GF-D8 (cell line): ENCODE measurements at places on chromosomes 4 and X.

DNA sequence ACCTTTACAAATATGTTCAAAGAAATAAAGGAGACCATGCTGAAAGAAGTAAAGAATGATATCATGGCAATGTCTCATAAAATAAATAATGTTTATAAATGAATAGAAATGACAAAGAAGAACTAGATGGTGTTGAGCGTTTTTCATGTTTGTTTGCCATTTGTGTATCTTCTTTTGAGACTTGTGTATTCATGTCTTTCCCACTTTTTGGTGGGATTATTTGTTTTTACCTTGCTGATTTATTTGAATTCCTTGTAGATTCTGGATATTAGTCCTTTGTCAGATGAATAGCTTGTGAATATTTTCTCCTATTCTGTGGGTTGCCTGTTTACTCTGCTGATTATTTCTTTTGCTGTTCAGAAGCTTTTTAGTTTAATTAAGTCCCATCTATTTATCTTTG, 732.4 kb downstream of the FAT4 start:
- no peak for DNase-seq

- DNase-seq, result no peak
Measured at GRCh38 chrX:40237731-40238178, 140.0 kb upstream of the BCOR start.

DNA sequence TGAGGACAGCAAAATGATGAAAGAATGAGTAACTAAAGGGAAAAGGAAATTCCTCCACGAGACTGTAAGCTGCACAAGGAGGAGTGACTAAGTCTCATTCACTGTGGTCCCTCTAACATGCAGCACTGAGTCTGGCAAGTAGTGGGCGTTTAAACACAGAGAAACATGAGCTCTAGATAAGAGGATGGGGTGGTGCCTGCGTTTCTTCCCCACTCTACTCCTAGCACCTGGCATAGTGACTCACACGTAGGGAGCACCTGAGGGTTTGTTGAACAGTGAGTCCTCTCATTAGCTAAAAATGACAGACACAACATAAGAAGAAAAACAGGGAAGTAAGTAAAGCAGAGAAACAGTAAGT, 105.8 kb upstream of the CBR4 start:
- no peak for DNase-seq

GRCh38 chr4:108544481-108544880, 75.9 kb upstream of the RPL34 start:
- DNase-seq, result no peak

GRCh38 chrX:24979081-24979480, 36.7 kb downstream of the ARX start:
- DNase-seq, result no peak

- DNase-seq, result peak; percentile 8
Measured at GRCh38 chr4:99808260-99808857, 8.3 kb upstream of the DAPP1 start.

- DNase-seq, result no peak
Measured at GRCh38 chr4:137474711-137475301, 57.5 kb downstream of the PCDH18 start.

DNA sequence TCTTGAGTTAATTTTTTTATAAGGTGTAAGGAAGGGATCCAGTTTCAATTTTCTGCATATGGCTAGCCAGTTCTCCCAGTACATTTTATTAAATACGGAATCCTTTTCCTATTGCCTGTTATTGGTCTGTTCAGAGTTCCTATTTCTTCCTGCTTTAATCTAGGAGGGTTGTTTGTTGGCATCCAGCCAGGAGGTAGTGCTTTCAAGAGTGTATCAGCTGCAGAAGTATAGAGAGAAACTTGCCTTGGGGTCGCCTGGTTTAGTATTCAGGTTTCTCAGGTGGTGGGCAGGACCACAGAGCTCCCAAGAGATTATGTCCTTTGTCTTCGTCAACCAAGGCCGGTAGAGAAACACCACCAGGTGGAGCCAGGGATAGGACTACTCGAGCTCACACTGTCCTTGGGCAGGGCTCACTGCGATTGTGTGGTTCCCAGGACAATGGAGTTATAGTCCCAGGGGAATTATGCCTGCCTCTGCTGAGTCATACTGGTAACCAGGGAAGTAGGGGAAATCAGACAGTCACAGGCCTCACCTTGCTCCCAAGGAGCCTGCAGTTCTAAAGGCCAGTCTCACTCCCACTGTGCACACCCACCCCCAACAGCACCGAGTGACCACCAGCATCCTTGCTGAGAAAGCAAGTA, 168.1 kb downstream of the VSIG4 start:
- no peak for DNase-seq

DNA sequence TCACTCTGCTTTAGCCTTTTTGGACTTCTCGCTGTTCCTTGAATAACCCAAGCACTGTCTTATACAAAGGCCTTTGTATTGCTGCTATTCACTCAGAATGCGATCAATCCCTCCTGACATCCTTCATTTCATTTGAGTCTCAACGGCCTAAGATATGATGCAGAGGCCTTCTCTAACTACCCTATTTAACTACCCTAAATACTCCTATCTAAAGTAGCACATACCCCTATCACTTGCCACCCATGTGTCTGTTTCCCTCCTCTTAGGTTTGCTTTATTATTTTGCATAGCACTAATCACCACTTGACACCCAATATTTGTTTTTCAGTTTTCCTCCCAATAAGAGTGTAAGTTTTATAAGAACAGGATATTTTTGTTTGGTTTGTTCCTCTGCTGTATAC, 42.3 kb upstream of the ACSL4 start:
- no peak for DNase-seq

- DNase-seq, result no peak
Measured at GRCh38 chr4:71186566-71187403, 152.0 kb upstream of the SLC4A4 start.

DNA sequence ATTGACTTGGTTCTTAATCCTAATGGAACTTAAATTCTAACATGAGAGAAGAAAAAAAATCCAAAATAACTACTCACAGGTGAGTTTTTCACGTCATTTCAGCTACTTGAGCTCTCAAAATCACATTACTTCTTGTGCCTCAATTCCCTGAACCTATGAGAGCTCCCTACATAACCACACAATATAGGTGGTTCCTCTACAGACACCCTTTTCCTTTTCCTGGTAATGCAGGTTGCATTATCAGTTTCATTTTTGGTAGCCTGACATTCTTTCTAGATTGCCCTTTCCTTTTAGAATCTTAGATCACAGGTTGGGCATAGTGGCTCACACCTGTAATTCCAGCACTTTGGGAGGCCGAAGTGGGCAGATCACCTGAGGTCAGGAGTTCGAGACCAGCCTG, 4.3 kb downstream of the GPR34 start:
- DNase-seq, result no peak

DNA sequence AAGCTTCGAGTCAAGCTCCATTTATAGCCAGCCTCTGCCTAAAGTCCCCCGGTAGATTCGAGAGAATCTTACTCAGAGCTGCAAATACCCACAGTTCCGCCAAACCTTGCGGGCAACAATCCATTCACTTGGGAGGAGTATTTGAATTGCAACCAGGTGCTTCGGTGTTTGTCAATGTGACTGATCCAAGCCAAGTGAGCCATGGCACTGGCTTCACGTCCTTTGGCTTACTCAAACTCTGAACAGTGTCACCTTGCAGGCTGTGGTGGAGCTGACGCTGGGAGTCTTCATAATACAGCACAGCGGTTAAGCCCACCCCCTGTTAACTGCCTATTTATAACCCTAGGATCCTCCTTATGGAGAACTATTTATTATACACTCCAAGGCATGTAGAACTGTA, 11.2 kb downstream of the CD40LG start:
- no peak for DNase-seq

DNA sequence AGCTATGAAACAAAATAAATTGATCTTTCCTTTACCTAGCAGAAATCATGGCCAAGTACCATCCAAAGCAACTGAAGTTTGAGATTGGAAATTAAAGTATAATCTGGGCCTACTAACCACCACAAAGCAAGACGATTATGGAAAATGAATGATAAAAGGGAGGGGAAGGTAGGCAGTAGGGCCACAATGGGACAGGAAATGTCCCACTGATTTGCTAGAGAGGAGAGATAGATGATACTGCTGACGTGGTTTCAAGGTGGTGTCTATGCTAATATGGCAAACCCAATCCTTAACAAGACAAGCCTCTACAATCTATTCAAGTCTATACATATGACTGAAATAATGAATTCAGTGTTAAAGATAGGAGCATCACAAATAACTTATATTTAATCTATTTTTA, 6.1 kb downstream of the TMPRSS11F start:
- DNase-seq, result no peak

- no peak for DNase-seq
Measured at GRCh38 chr4:124902001-124902515, 189.5 kb upstream of the ANKRD50 start.

DNA sequence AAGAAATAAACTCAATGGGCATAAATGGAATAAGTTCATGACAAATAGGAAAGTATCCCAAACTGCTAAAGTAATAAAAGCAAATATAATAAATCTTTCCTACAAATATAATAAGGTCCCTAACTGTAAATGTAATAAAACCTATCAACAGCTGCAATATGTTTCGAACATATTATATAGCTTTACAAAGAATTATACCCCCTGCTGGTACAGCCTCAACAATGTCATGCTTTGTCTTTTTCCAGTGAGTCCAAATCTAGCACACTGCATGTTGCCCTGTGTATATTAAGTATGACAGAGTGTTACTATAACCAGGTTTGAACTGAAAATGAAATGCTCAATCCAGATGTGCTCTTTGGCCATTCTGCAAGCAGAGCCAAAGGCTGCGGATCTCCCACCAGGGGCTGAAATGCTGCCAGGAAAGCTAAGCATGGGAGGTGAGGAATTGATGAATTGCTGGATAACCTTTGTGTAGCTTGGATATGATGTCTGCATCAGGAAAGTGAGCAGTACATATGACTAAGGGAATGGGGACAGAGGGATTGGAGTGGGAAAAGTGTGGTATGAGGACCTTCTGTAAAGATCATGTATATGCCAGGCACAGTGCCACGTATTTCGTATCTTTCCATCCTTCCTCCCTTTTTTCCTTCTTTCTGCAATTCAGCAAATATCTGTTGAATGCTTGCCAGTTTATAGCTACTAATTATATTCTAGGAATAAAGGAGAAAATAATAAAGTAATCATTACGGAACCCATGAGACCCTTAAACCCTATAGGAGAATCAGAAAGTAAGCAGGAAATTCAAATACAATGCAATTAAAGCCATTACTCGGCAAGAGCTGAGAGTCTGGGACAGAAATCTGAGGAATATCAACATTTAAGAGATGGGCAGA, 954.6 kb upstream of the LCORL start:
- DNase-seq, result no peak

- no peak for DNase-seq
Measured at GRCh38 chrX:112662559-112663427, 16.9 kb downstream of the LHFPL1 start.

DNA sequence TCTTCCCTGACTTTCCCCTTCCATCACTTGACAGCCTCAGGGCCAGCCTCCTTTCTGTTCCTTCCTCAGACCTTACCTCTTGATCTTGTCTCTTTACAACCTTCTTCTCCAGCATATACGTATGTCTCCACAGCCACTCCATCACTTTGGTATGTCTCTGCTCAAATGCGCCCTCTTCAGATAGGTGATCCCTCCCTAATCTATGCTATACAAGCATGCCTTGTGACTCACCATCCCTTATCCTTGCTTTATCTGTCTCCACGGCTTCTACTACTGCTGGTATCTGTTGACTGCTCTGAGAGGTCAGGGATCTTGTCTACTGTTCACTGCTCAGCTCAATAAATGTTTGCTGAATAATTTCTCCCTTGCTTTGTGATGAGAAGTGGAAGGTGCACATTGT, 9.0 kb downstream of the ARAP2 start:
- DNase-seq, result no peak

DNA sequence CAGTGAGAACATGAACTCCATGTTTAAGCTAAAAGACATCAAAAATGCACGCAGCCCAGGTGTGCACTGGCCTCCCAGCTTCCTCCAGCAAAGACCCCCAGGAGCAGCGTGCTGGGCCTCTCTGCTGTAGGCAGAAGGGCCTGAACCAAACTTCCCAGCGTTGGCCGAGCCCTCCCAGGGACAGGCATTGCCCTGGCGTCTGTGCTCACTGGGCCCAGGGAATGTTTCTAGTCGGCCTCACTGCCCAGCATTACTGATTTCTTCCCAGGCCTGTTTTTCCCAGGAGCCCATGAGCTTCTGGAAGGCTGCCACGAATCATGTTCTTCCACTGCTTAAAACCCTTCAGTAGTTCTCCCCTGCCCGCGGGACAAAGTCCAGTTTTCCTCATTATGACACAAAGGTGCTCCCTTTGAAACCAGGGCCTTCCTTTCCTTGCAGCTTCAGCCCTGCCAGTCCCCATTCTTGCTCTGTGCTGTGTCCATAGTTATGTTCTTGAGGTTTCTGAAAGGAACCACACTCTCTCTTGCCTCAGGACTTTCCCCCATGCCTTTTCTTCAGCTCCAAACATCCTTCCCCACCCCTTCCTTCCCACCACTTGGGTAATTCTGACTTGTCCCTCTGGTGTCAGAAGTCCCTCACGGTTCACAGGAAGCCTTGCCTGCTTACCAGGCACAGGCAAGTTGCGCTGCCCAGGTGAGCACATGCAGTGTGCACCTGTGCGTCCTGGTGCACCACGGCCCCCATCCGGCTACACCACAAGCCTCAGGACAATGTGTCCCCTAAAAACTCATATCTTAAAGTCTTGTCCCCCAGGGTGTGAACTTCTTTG, 93.4 kb upstream of the ENPP6 start:
- no peak for DNase-seq

- no peak for DNase-seq
Measured at GRCh38 chr4:180528003-180528402, 1715.2 kb upstream of the TENM3 start.

DNA sequence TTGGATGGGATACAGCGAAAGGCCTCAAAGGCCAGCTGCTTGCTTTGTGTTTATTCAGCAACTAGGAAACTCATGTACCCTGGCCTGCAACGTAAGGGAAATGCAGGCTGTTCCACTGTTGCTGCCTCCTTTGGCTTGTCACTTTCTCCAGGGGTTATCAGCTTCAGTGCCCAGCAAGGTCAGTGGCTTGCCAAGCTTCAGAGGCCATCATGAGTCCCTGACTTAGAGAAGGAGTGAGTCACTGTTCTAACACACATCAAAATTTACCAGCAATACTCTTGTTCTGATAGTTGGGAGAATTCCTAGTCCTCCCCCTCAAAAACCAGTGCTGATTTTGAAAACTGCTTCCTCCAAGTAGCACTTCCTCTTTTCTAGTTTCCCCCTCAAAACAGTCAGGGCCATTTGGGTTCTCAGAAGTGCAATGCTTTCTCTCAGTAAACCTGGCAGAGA, 250.8 kb downstream of the ARHGAP24 start:
- DNase-seq, result peak; percentile 36

DNA sequence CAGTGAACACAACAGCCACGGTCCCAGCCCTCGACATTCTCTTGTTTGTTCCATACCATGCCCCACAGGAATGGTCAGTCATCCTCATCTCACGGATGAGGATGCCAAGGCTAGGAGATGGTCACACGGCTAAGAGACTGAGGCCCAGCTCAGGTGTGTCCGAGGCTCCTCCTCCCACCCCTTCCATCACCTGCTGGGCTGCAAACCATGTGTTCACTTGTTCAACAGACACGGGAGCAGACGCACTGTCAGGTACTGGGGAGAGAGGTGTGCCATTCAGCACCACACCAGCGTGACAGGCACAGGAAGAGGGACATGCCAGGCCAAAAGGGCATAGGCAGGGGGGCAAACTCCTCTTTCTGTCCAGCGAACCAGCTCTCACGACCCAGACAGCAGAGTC, 45.9 kb downstream of the ABLIM2 start:
- no peak for DNase-seq
